ENCODE measurements at places on chromosomes 5 and 9.
A peak's percentile ranks its signal among the peaks of the same experiment; 100 is the strongest.

- DNase-seq: no peak
Measured at GRCh38 chr9:16012621-16013020, 459.8 kb downstream of the CCDC171 start.

- no peak for DNase-seq
Measured at GRCh38 chr5:80874162-80874561, 86.0 kb upstream of the RASGRF2 start.

DNA sequence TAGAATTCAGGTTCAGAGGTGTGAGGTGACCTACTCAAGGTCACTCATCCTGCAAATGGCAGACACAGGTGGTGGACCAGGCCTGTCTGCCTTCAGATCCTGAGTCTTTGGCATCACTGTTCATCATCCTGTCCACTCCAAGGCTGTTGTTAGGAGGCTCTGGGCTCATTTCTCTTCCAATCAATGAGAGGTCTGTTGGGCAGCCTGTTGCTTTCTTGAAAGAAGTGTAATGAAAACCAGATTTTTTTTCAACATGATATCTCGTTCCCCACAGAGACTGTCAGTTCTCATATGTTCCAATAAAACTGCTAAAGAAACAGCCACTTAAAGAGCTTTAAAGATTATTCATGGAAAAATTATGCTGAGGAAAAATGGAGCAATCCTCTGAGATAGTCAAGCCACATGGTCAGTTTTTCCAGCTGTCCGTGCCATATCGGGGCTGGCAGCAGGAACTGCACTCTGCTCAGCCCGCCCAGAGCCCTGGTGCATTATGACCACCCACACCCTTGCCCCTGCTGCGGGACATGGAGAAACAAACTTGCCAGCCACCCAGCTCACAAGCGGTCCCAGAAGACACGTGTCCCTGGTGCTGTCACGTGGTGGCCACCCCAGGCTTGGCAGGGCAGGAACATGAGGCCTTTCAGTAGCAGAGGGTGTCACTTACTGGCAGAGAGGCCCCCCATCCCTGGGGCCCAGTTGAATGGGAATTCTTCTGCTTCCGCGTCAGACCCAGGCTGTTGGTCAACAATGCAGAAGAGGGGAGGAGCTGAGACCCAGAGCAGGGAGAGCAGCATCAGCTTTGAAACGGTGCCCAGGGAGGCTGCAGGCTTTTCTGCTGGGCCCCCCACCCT lies 63.7 kb upstream of the ANGPTL2 start:
- DNase-seq: peak; percentile 45

DNA sequence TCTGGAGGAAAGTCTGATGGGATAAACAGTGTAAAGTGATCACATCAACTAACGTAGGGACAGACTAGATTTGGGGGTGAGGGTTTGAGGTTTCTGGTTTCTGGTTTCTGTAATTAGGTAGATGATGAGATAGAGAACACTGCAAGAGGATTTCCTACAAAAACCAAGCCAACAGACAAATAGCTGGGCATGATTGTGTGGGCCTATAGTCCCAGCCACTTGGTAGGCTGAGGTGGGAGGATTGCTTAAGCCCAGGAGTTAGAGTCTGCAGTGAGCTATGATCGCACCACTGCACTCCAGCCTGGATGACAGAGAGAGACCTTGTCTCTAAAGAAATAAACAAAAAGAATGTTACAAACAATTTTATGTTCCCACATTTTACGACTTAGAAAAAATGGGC lies 34.4 kb upstream of the RNU6ATAC start:
- no peak for DNase-seq

DNA sequence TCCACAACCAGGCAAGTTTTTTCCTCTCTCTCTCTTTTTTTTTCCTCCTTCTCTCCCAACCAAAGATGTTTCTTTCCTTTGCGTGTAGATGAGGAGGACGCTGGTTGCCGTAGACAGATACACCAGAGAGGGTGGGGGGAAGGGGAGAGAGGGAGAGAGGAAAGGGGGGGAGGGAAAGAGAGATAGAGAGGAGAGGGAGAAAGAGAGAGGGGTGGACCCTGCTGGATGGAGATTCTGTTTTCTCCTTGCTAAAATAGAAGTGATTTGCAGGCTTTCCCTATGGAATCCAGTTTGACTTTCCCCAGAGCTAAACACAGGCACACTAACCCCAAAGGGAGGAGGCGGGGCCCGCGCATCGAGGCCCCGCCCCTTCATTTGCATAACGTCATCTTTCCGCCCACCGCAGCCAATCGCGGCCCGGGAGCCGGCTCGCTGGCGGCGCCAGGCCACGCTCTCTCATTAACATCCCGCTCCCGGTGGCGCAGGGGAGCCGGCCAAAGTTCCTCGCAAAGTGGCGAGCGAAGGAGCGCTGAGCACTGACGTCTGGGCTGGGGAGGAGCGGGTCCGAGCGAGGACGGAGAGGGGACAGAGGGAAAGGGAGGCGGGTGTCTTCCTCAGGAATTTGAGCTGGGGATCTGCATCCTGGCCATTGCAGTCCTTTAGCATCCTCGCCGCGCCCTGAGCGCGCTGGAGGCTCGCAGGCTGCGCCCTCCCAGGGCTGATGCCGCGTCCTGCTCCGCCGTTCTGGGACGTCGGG lies 487 bp upstream of the EBF1 start:
- peak; percentile 99 for DNase-seq

- DNase-seq: no peak
Measured at GRCh38 chr5:38013107-38013506, 173.3 kb upstream of the GDNF start.

DNA sequence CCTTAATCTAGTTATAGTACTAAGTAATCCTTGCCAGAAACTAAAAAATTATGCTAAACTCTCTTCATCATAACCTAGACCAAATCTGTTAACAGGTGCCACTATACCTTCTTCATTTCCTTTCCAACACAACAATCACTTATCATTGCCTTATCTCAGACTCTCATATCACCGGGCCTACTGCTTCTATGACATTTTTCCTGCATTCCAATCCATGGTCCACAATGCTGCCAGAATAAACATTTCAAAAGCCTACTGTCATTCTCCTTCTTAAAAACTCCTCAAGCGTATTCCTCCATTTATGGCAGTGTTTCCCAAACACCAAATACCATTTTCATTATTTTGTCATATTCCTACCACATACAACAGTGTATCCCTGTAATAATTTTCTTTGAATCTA lies 6.5 kb downstream of the PPP6C start:
- DNase-seq: no peak

- DNase-seq: no peak
Measured at GRCh38 chr5:68049053-68049713, 166.4 kb upstream of the PIK3R1 start.

DNA sequence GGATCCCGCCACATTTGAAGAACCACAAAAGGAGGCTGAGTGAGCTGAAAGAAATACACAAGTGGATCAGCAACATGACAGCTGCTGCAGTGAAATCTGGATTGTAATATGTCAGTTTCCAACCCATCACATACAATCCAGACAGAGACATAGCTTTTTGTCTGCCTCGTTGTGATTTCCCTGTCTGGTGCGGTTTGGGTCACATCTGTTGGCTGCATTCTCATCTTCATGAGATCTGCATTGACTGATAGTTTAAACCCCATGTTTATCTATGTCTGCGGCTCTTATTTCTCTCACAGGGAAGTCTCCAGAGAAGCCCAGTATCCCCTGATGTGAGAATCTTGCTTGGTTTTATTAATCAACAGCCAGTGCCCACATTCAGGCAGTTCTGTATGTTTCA lies 403.1 kb upstream of the ZNF608 start:
- peak; percentile 54 for DNase-seq

- peak; percentile 47 for DNase-seq
Measured at GRCh38 chr5:132176521-132176945, 51.1 kb downstream of the P4HA2 start.

DNA sequence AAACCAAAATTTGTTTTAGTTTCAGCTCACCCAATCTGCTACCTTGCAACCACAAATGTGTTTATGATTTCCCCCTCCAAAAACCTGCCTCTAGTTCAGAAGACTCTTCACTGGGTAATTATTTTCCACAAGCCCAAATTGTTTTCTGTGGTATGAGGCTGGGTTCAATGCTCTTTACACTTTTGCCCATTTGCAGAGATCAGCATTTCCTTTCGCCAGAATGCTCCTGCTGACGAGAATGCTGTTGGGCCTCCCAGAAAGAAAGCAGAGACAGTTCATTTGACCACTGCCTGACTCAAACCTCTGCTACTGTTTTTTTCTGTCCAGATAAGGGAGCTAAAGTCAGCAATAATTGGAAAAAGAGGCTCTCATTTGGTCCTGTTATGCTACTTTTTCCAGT lies 427.3 kb downstream of the PDE4D start:
- DNase-seq: no peak

- no peak for DNase-seq
Measured at GRCh38 chr5:134758176-134758503, 439 bp upstream of the DDX46 start.

DNA sequence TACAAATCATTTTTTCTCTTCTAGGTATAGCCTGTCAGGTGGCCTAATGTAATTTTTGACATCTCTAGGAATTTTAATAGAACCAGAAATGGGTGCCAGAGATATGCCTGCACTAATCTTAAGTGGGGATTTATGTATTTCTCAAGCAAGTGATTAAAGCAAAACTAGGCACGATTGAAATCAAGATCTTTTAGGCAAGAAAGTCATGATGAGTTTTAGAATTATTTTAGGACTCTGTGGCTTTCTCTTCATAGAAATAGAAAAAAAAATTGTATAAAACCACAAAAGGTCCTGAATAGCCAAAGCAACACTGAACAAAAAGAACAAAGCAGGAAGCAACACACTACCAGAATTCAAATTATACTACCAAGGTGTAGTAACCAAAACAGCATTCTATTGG lies 952 bp upstream of the AMACR start:
- DNase-seq: no peak

DNA sequence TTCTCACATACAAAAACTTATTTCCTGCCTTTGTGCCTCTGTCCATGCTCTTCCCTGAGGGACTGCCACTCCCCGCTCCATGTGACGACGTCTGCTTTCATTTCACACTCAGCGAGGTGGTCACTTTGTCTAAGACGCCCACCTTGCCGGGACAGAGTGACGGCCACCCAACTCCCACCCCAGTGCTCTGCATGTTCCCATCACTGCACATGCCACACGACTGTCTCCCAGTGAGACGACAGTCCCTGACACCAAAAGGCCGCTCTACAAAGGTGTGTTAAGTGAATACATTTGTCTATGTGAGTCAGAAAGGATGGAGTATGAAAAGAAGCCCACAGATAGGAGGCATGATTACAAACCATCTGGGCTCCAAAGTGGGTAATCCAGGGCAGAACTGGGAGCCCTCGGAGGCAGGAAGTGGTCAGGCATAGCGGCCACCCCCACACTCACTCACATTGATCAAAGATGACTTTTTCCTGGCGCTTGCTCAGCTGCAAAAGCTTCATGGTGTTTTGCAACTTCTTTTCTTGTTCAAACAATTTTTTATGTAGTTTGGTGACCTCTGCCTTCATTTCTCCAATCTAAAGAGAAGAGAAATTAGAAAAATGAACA lies 185.8 kb downstream of the CDK5RAP2 start:
- DNase-seq: no peak

- DNase-seq: no peak
Measured at GRCh38 chr9:125650271-125650737, 56.7 kb downstream of the MAPKAP1 start.

DNA sequence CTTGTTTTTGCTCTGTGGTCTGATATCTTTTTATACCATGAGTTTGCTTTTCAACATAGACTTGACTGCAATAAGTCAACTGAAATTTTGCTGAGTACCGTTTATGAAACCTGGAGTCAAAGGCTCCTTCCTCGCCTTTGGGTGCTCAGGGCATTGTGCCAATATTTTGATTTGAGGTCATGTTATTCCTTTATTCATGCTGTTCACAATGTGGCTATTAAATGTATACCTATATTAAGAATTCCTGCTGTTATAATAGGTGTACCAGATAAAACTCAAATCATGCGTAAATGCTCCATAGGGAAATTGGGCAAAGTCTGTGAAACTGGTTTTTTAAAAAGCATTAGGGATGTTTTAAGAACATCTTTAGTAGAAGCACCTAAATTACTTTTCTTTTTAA lies 334.0 kb upstream of the NUDT12 start:
- DNase-seq: no peak

DNA sequence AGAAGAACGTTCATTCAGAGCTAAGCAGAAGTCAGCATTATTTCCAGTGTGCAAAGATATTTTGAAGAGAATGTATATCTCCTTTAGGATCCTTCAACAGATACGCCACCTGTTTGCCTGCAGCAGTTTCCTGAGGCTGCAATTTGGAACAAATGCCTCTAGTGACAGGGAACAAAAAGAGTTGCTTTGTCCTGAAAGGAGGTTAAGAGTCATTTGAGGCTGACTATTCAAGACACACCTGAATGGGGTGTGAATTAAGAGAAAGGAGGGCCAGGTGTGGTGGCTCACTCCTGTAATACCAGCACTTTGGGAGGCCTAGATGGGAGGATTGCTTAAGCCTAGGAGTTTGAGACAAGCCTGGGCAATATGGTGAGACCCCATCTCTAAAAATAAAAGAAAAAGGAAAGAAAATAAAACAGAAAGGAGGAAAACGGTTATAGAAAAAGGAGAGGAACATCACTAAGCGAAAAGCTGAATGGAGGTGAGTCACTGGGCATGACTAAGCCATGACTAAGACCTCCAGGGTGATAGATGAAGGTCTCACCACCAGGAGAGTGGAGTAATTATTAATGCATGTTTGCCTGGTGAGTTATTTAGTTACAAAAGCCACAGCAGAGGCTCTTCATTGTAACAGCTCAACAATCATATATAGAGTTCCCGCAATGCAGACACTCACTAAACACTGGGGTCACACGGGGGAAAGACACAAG lies 255.2 kb upstream of the TNC start:
- no peak for DNase-seq

DNA sequence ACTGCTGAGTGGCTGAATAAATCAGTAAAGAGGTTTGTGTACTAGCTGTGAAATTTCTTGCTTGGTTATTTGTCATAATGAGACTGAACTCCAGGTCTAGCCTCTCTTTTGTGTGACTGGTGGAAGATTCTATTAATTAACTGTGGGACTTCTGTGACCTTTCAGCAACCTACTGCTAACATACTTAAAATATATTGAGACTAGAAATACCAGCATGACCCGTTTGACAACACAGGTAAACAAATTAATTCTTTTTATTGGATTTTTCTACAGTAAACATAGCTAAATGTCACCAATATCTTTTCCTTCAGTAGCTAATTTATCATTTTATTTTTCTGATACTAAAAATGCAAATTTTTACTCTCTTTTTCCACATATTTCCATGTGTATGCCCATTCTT lies 390.4 kb upstream of the KCNN2 start:
- DNase-seq: no peak

GRCh38 chr9:137222190-137223077 lies at the start of gene RNF208:
Gene RNF208, minus strand, starts transcription at chr9:137222240. Its CDS starts 1,028 bp downstream, at chr9:137221212.
- no peak for DNase-seq

DNA sequence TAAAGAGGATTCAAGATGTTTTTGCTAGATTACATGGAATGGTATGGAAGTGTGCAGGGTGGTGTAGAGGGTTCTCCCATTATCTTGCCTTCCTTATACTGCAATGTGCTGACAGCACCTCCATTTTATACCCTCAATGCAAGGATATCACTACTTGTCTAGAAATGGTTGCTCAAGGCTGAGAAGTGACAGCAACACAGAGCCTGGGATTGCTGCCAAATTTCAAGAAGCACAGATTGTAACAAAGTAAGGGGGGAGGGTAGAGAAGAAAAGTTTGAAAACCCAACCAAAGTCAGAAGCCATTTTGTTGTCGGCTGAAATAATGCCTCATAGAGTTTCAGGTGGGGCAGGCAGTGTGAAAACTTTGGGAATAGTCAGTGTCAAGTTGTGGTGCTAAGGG lies 29.8 kb downstream of the PCDHAC2 start:
- no peak for DNase-seq

GRCh38 chr9:15293804-15294316 lies 13.2 kb downstream of the TTC39B start:
- no peak for DNase-seq
